ENCODE measurements at places on chromosomes 6 and 20.

DNA sequence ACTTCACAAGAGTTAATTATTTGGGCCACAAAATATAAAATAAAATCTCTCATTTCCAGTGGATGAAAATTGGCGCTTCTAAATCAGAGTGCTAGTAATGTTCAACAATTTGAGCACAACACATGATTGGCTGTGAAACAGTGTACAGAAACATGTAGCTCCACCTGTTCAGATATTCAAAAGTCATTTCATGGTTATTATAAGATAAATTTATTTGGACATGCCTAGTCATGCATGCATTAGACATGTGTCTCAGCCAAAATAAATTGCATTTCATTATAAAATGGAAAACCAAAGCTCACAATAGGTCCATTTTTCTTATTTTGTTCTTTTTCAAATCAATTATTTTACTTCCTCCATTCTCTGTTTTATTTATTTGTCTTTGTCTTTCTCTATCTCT, 374.8 kb downstream of the LMBRD1 start:
- DNase-seq = no peak

DNA sequence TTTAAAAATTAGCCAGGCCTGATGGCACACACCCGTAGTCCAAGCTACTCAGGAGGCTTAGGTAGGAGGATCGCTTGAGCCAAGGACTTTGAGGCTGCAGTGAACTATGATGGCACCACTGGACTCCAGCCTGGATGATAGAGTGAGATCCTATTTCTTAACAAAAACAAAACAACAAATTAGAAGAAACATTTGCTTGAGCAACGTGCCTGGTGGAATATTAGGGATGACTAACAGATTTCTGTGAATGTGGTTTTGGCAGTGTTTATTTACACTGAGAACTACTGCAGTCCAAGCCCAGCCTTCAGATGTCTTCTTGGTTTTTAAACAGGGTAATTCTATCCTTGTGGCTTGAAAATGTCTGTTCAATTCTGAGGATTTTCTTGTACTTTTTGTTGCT, 9.2 kb downstream of the PPP1R3G start:
- no peak for DNase-seq

- DNase-seq = no peak
These were observed 6.4 kb downstream of the FAM83D start for GRCh38 chr20:38932457-38933120.

- DNase-seq = no peak
These were observed 91.9 kb downstream of the PDE10A start for GRCh38 chr6:165571068-165571682.

- no peak for DNase-seq
These were observed 24.1 kb downstream of the NPEPL1 start for GRCh38 chr20:58716476-58717277.

GRCh38 chr6:108167449-108168089, 1.7 kb downstream of the NR2E1 start:
- no peak for DNase-seq

DNA sequence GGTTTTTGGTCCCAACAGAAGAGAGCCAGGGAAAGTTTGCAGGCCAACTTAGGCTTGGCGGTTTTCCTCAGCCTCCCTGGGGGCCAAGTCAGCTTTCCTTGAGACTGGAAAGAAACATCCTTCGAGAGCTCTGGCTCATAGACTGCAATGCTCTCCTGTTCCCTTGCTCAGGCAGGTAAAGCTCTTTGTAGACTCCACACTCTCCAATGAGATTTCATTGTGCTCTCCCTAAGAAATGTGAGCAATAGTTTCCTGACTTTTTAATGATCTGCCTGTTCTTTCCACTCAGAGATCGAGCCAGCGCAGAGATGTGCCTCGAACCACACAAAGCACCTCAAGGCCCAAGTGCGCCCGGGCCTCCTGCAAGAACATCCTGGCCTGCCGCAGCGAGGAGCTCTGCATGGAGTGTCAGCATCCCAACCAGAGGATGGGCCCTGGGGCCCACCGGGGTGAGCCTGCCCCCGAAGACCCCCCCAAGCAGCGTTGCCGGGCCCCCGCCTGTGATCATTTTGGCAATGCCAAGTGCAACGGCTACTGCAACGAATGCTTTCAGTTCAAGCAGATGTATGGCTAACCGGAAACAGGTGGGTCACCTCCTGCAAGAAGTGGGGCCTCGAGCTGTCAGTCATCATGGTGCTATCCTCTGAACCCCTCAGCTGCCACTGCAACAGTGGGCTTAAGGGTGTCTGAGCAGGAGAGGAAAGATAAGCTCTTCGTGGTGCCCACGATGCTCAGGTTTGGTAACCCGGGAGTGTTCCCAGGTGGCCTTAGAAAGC, 13.9 kb downstream of the TNFAIP3 start:
- DNase-seq = no peak

- DNase-seq = no peak
These were observed 5.3 kb upstream of the SERPINB6 start for GRCh38 chr6:2976571-2977085.

DNA sequence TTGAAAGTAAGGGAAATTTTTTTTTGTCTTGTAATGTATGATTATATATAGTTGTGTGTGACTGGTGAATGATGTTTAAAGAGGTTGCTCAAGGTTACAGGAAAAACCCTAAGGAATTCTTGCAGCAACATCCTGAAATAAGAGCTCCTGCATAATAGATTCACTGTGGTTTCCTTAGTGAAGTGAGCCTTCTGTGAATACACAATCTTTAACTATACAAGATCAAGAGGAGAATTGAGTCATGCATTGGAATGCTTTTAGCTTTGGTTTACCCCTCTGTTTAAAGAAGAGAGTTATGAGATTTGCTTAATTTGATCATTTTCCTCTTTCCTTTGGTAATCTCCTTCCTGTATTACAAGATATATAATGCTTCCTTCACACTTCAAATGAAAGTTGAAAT, 141.6 kb upstream of the EYA4 start:
- no peak for DNase-seq
